ENCODE measurements at places on chromosomes 5 and 9. TPM values are rescaled to one million over a fixed set of nuclear protein-coding genes. Genes with fewer than 3 reads are reported as not detected.

The AK8 gene
- total RNA-seq = 1.9 TPM

GRCh38 chr5:57539281-57539701 is 56.7 kb upstream of the ACTBL2 start:
- no peak for DNase-seq

- peak; percentile 43 for DNase-seq
These were observed 545 bp downstream of the CDKN2B-AS1 start for GRCh38 chr9:21995006-21995665.

- no peak for DNase-seq
These were observed 407.6 kb downstream of the DNAH5 start for GRCh38 chr5:13536933-13537332.

DNA sequence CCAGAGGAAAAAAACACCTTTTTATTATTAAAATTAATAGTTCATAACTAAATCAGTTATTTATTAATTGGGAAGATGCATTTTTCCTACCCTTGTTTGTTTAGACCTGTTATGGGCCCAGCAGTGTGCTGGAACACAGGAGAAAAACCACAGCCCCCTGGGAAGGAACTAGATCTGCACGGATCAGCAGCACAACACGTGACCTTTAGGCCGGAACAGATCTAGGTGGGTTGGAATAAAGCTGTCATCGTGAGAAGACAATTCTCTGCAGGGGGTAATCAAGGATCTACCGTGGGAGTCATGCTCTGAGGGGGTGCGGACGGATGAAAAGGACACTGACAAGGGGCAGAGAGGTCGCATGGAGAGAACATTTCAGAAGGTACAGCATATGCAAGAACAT is 95.8 kb upstream of the SPATA31C2 start:
- DNase-seq = no peak

- DNase-seq = no peak
These were observed 324.4 kb downstream of the PDE4D start for GRCh38 chr5:59569158-59569557.
